ENCODE measurements at places on chromosomes 7 and 10.

DNA sequence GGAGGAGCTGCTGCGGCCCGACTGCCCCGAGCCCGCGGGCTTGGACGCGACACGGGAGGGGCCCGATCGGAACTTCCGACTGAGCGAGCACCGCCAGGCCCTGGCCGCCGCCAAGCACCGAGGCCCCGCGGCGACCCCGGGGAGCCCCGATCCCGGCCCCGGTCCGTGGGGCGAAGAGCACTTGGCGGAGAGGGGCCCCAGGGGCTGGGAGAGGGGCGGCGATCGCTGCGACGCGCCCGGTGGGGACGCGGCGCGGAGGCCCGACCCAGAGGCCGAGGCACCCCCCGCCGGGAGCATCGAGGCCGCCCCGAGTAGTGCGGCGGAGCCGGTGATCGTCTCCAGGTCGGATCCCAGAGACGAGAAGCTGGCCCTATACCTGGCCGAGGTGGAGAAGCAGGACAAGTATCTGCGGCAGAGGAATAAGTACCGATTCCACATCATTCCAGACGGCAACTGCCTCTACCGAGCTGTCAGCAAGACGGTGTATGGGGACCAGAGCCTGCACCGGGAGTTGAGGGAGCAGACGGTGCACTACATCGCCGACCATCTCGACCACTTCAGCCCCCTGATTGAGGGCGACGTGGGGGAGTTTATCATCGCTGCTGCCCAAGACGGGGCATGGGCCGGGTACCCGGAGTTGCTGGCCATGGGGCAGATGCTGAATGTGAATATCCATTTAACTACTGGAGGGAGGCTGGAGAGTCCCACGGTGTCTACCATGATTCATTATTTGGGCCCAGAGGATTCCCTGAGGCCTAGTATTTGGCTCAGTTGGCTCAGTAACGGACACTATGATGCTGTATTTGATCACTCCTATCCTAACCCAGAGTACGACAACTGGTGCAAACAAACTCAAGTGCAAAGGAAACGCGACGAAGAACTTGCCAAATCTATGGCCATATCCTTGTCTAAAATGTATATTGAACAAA, 1.4 kb downstream of the OTUD1 start:
- DNase-seq = peak; percentile 32

DNA sequence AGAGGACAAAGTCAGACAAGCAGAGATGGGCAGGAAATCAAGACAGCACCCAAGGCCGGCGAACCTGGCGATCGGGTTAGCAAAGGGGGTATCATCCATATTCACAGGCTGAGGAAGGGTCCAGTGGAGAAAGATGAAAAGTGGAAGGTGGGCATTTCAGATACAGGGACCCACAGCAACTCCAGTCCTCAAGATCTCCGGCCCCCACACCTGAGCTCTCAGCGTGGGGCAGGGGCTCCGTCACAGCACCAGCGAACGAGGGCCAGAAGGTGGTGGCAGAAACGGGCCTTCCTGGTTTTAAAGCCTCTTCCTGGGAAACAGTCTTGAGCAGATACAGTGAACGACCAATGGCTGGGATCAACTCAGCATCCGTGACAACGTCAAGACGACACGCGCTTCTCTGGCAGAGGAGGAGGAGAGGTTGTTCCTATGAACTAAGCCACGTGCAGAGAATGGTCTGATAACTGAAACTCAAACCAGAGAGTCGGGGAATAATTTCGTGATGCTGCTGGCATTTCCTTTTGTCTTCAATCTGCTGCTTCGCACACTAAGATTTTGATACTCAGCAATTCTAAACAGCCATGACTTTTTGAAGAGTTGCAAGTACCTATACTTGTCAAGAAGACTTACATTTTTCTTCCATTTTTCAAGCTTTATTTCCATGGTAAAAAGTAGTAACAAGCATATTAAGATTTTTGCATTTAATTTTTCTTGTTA, 219.8 kb downstream of the ZMYND11 start:
- no peak for DNase-seq

DNA sequence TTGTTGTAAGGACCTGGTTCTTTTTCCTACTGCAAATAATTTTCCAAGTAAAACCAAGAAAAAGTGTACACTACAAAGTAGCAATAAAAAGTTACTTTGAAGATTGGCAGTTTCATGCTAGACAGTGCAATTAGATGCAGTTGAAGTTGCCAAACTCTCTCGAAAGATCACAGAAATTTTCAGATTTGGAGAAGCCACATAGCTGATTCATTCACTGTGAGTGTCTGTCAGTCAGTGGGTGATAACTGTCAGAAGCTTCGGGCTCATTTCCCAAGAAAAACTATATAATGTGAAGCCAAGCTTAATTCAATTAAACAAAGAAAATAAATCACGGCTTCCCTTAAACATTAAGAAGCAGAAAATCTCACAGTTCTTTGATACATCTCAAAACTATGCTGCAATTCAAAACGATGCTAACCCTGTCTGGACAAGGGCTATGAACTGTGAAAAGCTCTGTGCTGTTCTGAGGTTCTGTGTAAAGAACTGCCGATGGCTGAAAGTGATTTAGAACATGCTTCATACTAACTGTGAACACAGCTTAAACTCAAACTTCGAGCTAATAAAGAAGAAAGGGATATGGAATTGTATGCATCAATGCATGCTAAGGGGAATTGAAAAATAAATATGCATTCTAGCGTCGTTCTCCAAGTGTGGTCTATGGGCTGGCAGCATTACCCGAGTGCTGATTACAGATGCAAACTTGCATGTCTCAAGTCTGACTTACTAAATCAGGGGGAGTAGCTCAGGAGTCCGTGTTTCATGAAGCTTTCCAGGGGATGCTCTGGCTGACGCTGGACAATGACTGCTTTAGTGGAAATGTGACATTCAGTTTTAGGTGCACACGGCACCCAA, 557.4 kb downstream of the CALN1 start:
- DNase-seq = no peak

GRCh38 chr10:71952745-71953144, 11.4 kb upstream of the CHST3 start:
- no peak for DNase-seq

DNA sequence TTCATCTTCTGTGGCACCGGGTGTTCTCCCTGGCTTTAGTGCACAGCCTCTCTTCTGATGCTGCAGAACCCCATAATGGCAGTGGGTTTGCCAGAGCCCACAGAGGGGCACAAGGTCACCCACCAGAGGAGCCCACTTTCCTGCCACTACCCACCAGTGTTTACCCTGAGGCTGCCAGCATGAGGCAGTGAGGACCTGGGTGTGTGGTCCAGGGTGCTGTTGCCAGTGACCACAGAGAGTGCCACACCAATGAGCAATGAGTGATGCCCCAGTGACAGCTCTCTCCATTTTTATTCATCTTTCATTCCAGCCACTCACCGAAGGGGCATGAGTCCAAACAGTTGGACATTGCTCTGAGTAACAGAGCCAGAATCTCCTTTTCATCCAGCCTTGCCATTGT, 34.8 kb downstream of the MTURN start:
- DNase-seq = no peak

- no peak for DNase-seq
Observed at GRCh38 chr7:1019789-1020610, 24.3 kb upstream of the GPR146 start.

GRCh38 chr7:107355616-107356015, 114.2 kb upstream of the GPR22 start:
- no peak for DNase-seq

- DNase-seq = no peak
Observed at GRCh38 chr10:83089335-83089734, 1050.0 kb upstream of the GHITM start.

DNA sequence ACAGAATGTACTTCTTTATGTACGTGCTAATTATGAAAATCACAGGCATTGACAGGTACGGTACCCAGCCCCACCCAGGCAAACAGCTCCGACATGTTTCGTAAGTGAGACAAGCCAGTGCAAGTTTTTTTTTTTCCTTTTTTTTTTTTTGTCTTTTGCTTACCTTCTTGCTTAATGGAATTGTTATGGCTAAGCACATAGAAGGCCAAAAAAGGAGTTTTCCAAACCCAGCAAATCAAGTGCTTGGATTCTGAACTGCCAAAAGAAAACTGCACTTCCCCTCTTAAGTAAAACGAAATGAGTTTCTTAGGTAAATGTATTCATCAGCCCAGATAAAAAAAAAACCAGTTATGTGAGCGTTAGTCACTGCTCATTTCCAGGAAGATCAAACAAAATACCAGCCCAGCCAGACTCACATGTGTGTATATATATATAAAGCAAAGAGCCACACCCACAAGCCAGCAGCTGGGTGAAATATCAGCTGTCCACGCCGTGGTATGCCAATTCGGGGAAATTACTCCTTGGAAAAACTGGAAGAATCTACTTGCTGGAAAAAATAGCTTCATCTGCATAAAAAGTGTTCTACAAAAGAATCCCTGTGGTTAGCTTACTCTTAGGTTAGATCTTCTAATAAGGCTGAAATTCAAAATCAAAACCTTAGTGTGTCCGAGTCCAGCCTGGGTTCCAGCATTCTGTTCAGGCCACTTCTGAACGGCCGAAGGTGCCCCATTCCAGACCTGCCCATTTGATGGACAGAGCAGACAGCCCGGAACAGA, 8.0 kb downstream of the KLF6 start:
- peak; percentile 72 for DNase-seq

DNA sequence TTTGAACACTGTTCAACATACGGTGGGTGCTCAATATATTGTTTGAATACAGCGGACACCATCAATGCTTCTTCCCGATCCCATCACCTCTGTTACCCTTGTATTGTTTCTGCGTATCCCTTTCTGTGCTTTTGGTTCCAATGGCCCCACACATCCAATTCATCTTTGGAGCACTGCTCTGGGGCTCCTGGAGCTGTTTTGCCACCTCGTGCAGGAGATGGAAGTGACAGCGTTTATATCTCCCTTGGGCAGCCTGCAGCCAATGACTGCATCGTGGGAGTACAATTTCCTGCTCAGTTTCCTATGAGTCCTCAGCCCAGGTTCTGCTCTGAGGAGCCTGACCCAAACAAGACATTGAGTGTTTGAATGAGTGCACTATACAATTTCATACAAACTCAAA, 50.2 kb upstream of the PIK3CG start:
- no peak for DNase-seq

GRCh38 chr10:8534891-8535290, 480.4 kb downstream of the GATA3 start:
- no peak for DNase-seq
